ENCODE measurements at places on chromosomes 16 and 17.

GRCh38 chr17:22443061-22443460 is 750.7 kb downstream of the KCNJ18 start:
- no peak for DNase-seq

GRCh38 chr16:12236589-12236988 is 260.1 kb downstream of the SNX29 start:
- DNase-seq = no peak

DNA sequence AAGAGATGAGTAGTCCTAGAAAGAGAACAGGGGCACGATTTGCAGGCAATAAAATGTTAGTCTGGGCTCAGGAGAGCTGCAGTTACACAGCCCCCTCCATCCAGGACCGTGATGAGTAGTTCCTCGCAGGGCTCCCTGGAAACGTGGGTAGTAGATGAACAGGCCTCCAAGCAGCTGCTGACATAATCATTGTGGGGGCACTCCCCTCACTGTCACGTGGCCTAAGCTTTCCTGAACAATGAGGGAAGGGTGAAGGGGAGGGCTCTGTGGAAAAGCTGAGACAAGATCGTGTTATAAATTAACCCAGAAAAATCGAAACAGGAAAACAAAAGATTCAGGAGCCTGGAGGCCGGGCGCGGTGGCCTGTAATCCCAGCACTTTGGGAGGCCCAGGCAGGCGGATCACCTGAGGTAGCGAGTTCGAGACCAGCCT is 1.3 kb upstream of the PER1 start:
- peak; percentile 88 for DNase-seq

GRCh38 chr17:39801055-39801454 is 63.1 kb downstream of the IKZF3 start:
- no peak for DNase-seq

GRCh38 chr16:65916995-65917394 is 449.5 kb upstream of the CDH5 start:
- DNase-seq = no peak

DNA sequence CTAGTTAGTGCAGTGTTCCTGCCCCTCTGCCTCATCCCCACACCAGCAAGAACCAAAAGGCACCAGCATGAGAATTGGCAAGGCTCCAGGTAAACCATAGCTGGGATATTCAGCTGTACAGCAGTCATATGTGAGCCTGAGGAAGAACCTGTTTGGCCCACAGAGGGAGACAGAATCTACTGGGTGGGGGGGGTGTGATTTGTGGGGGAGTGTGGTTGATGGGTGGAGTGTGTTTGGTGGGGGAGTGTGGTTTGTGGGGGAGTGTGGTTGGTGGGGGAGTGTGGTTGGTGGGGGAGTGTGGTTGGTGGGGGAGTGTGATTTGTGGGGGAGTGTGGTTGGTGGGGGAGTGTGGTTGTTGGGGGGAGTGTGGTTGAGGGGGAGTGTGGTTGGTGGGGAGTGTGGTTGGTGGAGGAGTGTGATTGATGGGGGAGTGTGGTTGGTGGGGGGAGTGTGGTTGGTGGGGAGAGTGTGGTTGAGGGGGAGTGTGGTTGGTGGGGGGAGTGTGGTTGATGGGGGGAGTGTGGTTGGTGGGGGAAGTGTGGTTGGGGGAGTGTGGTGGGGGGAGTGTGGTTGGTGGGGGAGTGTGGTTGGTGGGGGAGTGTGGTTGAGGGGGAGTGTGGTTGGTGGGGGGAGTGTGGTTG is 19.5 kb downstream of the MINK1 start:
- DNase-seq = no peak

DNA sequence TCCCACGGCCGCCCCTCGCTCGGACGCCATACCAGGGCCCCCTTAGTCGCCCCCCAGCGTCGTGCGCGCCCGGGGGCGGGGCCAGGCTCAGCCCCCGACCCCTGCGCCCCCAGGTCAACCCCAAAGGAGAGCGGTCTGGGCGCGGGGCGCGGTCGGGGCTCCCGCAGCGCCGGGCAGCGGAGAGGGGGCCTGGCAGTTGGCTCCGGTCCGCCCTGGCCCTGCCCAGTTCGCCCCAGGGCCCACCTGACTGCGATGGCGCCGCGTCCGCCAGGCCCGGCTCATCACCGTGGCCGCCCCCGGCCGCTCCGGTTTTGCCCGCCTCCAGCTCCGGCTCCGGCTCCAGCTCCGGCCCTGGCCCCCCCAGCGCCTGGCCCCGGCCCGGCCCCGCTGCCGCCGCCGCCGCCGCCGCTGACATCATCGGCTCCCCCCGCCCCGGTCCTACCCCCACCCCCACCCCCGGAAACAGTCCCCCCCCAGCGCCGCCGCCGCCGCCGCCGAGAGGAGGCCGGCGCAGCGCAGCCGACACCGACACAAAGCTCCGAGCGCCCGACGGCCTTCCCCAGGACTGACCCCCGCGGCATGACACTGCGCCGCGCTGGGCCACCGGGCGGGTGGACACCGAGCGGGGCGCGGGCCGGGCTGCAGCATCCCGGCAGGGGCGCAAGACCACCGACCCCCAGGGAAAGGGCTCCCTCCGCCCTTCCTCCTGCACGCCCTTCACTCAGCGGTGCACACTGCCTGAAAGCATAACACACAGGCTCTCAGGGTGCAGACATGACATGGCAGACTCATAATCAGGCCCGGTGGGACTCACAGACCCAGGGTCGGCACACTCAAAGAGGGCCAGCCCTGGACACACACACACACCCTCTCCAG is at the start of gene ZBTB4:
ZBTB4 (minus strand) TSS at position 419 of the 876 bp plus-strand sequence. CDS start 12,830 bp downstream, outside the sequence.
- peak; percentile 85 for DNase-seq

DNA sequence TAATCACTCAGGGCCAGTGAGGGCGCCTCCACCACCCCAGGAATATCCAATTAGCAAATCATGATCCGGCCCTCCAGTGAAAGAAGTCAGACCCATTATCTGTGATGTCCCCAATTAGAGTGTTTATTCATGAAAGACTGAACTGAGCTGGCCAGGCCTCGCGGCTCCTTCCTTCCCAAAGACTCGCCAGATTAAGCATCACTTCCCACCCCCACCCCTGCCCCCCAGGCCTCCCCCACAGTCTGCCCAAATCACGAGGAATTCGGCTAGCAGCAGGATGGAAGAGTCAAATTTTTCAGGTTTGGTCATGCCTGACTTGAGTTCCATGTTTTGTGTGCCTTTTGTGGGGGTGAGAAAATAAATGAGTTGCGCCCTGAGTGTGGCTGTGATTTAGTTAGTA is 298.4 kb upstream of the SALL1 start:
- DNase-seq = no peak

DNA sequence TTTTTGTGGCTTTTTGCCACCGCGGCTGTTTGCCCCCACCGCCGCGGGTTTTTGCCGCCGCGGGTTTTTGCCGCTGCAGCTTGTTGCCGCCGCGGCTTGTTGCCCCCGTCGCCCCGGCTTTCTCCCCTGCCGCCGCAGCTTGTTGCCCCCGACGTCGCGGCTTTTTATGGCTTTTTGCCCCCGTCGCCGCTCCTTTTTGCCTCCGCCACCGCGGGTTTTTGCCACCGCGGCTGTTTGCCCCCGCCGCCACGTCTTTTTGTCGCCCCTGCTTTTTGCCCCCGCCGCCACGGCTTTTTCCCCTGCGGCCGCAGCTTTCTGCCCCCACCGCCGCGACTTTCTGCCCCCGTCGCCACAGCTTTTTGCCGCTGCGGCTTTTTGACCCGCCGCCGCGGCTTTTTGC is 149.5 kb downstream of the KCNJ18 start:
- DNase-seq = no peak

GRCh38 chr17:17921192-17922069 is 50.8 kb downstream of the TOM1L2 start:
- DNase-seq = no peak

- no peak for DNase-seq
These were observed 14.0 kb downstream of the SRCIN1 start for GRCh38 chr17:38591759-38592241.

DNA sequence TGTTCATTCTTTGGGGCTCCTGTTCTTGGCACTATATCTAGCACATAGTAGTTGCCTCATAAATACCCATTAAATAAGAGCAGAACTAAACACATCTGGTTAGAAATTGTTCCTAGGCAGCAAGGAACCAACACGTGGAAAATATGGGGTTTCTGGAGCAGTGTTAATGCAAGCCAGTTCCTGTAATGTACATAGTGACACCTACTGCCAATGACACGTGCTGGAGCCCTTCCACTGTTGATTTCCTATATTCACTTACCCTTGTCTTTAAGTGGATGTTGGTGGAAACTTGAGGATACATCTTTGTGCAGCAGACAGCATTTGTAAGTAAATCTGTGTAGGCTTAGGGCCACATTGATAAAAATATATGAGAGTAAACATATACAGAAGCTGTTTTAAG is 1.6 kb upstream of the IRF8 start:
- no peak for DNase-seq

- no peak for DNase-seq
These were observed 570 bp upstream of the NME3 start for GRCh38 chr16:1771864-1772361.

DNA sequence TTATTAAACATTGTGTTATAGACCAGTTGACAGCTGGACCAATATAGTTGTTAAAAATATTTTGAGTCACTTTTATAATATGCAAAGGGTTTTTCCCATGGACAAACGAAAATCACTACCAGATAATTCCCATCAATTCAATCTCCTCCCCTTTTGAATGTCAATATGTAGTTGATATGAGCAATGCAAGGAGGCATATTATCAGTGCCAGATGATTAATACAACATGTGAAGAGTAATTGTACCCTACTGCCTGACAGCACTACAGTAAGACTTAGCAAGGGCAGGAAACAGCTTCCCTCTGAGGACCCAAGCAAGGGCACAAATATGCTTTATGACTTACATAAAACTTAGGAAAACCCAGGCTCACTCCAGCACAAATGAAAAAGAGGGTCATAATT is 17.3 kb downstream of the KANSL1 start:
- DNase-seq = no peak

- no peak for DNase-seq
These were observed 4.7 kb upstream of the GFAP start for GRCh38 chr17:44919885-44920564.

DNA sequence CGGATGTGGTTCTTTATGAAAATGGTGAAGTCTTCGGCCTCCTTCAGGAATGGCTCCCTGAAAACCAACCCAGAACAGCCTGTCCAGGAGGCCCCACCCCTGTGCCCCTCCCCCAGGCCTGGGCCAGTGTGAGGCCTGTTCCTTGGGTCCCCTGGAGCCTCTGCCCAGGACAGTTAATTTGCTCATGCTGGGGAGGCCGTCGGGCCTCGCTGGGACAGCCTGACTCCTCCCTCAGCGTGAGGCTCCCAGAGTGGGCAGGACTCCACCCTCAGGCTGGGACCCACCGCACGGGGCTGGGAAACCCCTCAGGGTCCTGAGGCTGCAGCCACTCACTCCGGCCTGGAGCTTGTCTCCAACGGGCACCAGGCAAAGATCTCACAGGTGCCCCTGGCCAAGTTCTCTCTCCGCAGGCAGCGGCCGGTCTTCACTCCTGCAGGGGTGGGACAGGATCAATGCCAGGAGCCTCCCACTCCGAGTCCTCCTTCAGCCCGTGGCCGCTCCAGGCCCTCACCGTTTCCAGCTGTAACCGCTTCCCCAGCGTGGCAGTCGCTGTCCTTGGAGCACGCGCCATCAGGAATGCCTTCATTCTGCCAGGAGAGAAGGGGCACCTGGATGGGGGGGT is 5.8 kb downstream of the P2RX5 start:
- DNase-seq = no peak

DNA sequence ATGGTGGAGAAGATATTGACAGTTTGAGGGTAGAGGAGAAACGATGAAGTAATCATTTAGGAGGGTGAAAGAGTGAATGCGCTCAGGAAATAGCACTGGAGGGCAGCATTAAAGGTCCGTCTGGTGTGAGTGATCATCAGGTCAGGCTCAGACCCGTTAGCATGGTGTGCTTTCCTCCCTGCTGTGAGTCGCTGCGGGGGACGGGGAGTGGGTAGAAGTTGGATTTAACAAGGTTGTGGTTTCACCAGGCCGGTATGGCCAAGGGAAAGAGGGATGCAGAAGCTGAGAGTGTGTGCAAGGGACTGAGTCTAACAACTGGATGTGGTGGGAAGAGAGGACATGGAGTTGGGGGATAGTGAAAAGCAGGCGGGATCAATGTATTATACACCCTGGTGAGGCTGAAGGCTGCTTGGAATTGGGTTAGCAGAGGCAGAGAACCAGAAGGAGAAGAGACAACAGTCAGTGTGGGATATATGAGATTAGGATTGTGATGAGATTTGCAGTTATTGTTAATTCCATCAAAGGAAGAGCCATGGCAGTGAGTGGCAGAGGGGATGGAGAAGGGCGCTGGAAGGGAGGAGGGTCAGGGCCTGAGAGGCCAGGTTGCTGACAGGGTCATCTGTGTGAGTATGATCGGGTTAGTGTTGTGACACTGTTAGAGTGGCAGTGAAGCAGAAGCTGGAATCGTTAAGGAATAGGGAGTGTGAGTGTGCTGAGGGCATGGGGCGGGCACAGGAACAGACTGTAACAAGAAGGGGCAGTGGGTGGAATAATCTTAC is 59.0 kb upstream of the TBX2 start:
- DNase-seq = no peak

DNA sequence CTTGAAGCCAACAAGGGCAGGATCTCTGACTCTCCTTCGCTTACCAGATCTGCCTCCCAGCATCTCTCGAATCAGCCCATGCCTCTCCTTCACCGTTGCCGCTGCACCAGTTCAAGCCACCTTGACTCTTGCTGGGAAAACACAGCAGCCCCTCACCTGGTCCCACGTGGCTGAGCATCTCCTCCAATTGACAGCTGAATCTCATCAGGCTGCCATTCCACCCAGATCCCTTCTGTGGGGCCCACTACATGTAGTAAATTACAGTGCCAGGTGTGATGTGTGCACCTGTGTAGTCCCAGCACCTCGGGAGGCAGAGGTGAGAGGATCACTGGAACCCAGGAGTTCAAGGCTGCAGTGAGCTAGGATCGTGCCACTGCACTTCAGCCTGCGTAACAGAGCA is 37.8 kb upstream of the C16orf78 start:
- no peak for DNase-seq

GRCh38 chr17:55334285-55334684 is 69.5 kb downstream of the HLF start:
- DNase-seq = no peak

DNA sequence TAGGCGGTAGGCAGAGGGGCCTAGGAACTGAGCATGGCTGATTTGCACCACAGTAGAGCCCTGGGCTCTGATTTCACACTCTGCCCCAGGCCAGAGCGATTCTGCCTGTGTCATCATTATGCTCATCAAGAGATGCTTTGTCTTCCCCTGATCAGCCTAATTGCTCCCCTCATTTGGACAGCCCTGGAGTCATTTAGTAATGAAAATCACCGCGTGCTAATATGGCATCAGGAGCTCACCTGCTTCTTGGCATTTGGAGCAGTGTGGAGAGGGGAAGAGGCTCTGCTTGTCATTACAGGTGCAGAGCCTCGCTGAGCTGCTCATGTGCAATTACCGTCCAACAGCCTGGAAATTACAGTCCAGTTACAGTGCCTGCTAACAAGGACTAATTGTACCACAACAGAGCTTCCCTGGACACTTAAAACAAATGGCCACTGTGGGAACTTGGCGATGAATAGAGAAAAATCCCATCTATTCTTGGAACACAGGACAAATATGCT is 157.1 kb upstream of the WSCD1 start:
- DNase-seq = no peak

Data from left forelimb (tissue), 1 donor.